Osteocyte (in vitro differentiated cells): ENCODE measurements at places on chromosomes 12 and 14. TPM values are rescaled to one million over a fixed set of nuclear protein-coding genes. Genes with fewer than 3 reads are reported as not detected.

DNA sequence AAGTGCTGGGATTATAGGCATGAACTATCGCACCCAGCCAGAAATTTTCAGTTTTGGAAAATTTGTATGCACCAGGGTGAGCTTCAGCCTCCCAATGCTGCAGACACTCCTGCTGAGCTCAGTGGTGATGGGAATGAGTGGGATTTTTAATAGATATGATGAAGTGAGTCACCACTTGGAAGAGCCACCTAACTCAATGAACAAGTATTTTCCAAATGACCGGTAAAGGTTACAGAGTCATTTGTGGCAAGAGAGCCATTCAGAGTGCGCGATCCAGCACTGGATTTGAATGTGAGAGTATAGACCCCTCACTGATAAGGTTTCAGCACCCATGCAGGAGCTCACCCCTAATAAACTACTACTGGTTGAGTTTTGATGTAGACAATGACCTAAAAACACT, 100.7 kb downstream of the PPP2R5C start:
- DNase-seq = no peak

DNA sequence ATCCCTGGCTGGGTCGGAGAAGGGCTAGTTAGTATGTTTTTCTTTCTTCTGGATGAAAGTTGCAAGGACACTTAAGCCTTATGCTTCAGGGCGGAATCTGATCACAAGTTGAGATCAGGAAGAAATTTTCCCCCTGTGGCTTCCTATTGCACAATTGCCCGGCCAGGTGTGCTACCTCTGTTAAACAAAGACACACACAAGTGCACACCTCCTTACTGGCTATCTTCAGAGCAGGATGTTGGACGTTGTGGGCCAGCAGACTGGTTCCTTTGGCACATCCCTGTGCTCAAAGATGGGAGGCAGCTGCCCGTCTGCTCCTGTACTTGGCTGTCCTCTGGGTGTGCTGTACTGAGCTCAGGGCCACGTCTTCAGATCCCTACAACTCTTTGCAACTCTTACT, 19.1 kb downstream of the ETV6 start:
- no peak for DNase-seq

GRCh38 chr14:83151571-83151970, 1617.9 kb upstream of the SEL1L start:
- DNase-seq = no peak

DNA sequence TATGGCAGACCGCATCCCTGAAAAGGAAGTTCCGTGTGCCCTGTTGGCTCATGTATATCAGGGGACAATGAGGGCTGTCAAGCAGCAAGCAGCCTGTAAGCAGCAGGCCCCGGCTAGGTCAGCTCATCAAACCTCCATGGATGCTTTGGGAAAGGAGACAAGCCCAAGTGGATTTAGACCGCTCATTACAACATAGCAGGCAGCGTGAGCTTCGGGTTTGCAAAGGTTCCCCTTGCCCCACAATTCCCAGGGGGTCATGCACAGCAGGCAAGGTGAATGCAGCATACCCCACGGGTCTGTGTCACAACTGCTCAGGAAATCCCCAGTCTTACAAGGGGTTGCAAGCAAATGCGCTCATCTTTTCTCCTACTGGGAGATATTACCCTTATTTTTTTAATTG, 54.6 kb downstream of the KCNK13 start:
- DNase-seq = no peak

DNA sequence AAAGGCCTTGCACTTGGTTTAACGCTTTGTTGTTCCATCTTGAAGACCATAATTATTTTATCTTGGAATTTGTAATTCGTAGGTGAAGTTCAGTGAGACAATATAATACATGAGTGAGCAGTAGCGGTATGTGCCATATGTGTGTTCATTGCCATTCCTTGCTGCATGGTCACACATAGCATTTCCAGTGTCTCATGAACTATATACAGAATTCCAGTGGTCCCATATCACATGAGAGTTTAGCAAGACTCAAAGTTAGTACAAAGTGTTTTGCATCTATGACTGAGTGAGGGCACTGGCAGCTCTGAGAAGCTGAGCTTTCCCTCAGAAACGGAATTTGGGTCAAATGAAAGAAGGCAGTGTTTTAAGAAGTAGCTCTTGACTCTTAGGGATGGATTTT, 359.8 kb downstream of the FOXG1 start:
- DNase-seq = no peak

DNA sequence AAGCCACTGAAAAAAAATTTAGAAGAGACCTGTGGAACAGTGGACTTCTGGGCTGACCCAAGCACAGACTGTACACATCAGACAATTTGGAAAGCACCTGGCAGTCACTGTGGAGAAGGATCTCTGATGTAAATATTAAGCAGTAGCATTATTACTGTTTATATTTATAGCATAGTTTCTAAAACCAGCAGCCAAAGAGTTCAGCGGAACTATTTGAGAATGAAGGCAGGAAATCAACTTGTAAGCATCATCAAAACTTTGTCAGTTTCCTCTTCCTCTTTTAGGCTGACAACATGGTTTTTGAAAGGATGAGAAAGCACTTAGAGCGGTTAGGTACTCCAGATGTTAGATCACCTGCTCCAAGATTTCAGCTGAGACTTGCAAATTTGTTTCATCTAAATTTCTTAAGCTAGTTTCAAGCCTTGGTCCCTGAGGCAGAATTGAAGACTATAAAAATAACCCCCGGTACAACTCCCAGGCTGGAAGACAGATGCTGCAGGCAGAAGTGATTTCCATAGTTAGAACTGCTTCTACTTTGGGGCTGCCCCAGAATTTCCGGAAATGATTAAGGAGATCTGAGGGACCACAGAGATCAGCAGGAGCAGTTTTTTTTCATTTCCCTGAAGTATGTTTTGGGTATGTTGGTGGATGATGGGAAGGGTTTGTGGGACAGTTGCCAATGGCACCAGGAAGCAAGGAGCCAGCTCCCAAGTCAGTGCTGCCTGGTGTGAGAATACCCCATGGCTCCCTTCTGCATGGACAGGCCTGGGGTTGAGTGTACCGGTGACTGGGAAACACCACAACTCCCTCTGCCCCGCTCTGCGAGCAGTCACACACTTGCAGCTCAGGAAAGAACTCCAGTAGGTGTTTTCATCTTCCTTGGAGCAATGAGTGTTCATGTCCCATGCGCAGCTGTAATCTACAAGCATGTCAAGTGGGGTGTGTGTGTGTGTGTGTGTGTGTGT, 354.5 kb downstream of the NUAK1 start:
- DNase-seq = no peak

- DNase-seq = no peak
These were observed 6.9 kb upstream of the KRT74 start for GRCh38 chr12:52580496-52580895.

GRCh38 chr14:99728231-99728920, 44.3 kb downstream of the CYP46A1 start:
- peak; percentile 75 for DNase-seq

DNA sequence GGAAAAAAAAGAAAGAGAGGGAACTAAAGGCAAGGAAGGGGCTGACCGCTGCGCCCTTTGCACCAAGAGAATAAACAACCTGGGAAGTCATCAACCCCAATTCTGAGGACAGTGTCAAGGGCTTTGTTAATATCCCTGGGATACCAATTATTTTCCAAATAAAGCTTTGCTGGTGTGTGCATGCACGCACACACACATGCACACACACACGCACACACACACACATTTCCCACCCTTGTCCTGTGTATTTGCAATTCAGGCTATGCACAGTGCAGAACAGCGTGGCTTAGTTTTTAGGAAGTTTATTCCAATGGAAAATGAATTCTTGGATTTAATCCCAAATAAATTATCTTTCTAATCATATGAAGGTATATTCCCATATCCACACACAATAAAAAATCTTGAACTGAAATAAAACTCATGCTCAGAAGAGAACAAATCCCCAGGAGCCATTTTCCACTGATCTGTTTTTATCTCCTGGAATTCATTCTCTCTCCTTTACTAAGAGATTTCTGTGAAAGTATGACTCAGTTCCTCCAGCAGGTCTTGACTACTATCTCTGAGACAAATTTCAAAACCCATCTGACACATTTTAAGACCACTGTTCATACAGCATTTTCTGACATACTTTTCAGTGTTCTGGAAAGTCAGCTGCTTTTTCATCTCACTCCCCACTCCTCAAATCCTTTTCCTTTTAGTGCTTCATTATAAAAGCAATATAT, 334.4 kb upstream of the ATP2B1 start:
- no peak for DNase-seq

DNA sequence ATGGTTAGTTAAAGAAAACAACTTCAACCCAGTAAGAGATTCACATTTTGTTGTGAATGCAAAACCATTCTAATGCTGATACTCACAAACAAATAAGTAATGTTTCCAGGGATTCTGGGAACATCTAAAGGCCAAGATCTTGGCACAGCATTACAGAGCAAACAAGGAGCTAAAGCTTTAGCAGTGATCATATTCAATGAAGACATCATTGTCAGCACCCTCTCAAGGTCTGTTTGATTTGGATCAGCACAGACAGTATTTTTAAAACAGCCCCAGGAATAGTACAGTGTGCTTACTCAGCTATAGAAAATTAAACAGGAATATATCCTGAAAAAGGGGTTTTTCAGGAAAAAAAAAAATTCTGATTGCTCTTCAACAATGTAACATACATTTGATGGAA, 71.4 kb downstream of the TMEM260 start:
- DNase-seq = no peak

GRCh38 chr14:23513005-23513817, 38.4 kb downstream of the ZFHX2 start:
- no peak for DNase-seq

DNA sequence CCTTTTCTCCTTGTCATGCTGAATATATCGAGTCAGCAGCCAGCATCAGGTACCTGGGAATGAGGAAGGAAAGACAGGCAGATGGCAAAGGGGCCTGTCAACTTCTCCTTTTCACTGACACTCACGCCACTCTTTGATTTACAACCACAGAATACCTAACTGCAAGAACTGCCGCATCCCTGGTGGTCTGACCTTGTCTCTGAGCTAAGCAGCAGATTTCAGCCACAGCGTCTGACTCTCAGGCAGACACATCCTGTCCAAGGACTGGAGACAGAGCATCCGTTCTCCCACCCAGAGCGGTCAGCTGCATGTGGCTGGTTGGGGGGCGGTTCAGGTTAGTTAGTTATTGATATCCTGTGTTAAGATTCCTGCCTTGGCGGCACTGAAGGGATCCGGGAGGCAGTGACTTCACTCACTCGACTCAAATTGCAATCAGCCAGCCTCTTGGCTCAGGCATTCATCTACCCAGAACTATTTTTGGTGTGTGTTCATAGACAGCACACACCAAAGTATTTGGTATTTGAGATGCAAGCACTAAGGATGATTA, 11.2 kb upstream of the MAP1LC3B2 start:
- no peak for DNase-seq

GRCh38 chr12:112149596-112149995, 24.2 kb downstream of the TRAFD1 start:
- peak; percentile 67 for DNase-seq

GRCh38 chr14:48140804-48141203, 465.4 kb upstream of the MDGA2 start:
- no peak for DNase-seq

- no peak for DNase-seq
These were observed 122.5 kb downstream of the DAD1 start for GRCh38 chr14:22466491-22466890.

- no peak for DNase-seq
These were observed 32.2 kb downstream of the FBXO21 start for GRCh38 chr12:117158096-117158495.

- no peak for DNase-seq
These were observed 50.2 kb downstream of the MIPOL1 start for GRCh38 chr14:37247791-37248461.

Gene EFS
- total RNA-seq = 30.5 and 31.9 TPM in 2 replicates

Gene RGS6
- total RNA-seq = 0.21 and 0.24 TPM in 2 replicates
